Stromal cell of bone marrow (primary cell): ENCODE measurements at places on chromosomes 11 and 22.

DNA sequence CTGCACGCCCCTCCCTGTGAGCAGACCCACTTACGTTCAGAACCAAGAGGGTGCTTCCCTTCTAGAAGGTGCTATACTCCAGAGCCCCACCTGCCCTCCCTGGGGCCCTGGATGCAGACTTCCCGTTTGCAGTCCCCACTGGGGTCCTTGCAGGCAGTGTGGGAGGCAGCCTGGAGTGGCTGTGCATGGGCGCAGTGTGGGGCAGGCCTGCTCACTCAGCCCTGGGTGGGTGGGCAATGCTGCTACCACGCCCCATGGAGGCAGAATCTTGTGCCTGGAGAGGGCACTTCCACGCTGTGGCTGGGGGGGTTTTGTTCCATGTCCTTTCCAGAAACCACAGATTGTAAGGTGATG is 116.2 kb downstream of the KCNQ1OT1 start:
- DNase-seq: no peak

DNA sequence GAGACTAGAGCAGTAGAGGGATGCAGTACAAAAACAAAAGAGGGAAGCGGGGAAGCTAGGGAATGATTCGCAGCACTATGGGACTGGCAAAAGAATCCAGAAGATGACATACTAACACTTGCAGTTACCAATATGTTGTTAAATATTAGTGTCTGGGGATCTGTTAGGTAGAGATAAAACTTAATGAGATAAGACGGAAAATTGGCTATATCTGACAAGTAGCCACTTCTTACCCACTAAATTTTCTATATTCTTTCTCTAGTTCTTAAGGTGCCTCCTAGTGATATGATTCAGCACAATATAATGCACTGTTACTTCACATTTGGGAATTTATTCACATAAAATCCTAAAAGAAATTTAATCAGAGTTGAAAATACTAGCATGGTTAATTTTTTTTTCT is 30.8 kb downstream of the CCDC90B start:
- DNase-seq: no peak

- DNase-seq: no peak
These were observed 126.3 kb downstream of the LUZP2 start for GRCh38 chr11:24623121-24623520.

GRCh38 chr11:70111269-70112016 is 33.3 kb downstream of the ANO1 start:
- DNase-seq: no peak

GRCh38 chr11:118341815-118342489 is 553 bp downstream of the CD3D start:
- no peak for DNase-seq

GRCh38 chr22:39661842-39662685 is 91.5 kb downstream of the CACNA1I start:
- DNase-seq: no peak

GRCh38 chr11:2134022-2135010 is 4.9 kb downstream of the IGF2 start:
- no peak for DNase-seq

DNA sequence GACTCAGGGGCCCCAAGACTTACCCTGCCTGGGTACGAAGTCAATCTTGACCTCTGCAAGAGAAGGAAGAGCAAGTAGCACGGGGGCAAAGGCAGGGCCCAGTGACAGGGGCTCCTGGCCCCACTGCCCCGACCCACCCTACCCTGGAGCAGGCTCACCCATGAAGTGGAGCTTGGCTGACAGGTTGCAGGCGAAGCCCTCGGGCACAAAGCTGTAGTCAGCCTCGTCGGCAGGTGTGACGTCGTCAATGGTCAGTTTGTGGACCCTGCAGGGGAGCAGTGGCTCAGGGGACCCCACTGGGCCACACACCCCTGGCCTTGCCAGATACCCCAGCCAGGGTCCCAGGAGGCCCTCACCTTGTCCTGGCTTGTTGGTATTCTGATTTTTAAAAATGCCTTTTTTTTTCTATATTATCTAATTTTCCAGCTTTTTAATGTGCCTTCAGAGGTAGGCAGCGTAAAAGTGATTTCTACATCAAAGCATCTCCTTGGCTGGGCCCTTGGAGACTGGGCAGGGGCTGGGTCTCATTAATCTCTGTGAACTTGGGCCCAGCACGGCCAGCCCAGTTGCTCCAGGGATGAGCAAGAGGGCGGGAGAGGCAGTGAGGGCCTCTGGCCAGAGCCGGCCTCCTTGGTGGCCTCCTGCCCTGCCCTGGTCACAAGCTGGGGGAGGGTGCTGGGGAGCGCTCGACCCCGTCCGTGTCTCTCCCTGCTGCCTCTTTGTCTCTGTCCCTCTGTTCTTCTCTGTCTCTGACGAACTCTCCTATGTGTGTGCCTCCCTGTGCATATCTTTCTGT is 11.3 kb downstream of the MYBPC3 start:
- no peak for DNase-seq
